ENCODE measurements at places on chromosomes 5 and 9. TPM values are rescaled to one million over a fixed set of nuclear protein-coding genes. Genes with fewer than 3 reads are reported as not detected.

PTGER4 gene
- total RNA-seq, result 14.9 TPM

PRR16 gene
- total RNA-seq, result not detected

TAF11L5 gene
- not detected for total RNA-seq

SLC36A2 gene
- total RNA-seq, result not detected

BARX1 gene
- not detected for total RNA-seq

FGF18 gene
- 0.06 TPM for total RNA-seq

RASEF gene
- not detected for total RNA-seq

ANKRD18B gene
- 0.49 TPM for total RNA-seq

STPG3 gene
- not detected for total RNA-seq

SLC22A4 gene
- 4.7 TPM for total RNA-seq

SH2D3C gene
- total RNA-seq, result 43.5 TPM

GABRA1 gene
- total RNA-seq, result not detected

MUSK gene
- total RNA-seq, result not detected

Data from bladder microvascular endothelial cell (primary cell).